ENCODE measurements at places on chromosomes 16 and 17. TPM values are rescaled to one million over a fixed set of nuclear protein-coding genes. Genes with fewer than 3 reads are reported as not detected.

TBC1D3H gene
- not detected for polyA plus RNA-seq

SLC12A3 gene
- polyA plus RNA-seq, result 0.49 TPM

HOXB6 gene
- polyA plus RNA-seq, result 13.6 TPM

- no peak for DNase-seq
Observed at GRCh38 chr16:75566758-75567255, 628 bp downstream of the GABARAPL2 start.

DNA sequence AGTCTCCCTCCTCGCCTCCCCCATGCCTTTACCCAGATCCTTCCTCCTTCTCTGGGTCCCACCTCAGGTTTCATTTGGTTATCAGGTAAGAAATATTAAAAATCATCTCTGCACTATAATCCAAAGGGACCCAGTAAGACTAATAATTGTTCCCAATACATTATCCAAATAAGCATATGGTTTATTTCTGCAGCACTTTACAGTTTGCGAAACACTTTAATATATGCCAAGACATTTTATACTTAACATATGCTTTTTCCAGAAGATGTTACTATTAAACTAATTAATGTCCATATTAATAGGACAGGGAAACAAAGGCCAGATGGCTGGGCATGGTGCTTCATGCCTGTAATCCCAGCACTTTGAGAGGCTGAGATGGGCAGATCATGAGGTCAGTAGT is 33.3 kb downstream of the CD300LF start:
- DNase-seq, result no peak

RAC3 gene
- polyA plus RNA-seq, result 13.5 TPM

DNA sequence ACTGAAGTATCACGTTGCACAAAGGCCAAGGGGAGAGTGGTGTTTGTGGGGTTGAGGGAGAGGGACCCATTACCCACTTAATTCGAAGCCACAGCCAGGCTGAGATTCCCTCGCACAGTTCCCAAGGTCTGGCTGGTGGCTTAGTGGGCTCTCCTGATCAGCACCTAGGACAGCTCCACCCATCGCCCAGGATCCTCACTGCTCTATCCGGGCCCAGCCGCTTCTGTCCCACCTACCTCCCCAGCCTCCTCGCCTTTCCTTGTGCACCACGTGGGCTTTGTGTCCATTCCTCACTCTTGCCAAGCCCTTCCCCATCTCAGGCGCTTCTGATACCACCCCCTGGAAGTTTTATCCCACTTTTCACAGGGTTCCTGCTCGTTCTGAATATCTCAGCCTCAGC is 163.5 kb downstream of the CCT6B start:
- peak; percentile 19 for DNase-seq

DNA sequence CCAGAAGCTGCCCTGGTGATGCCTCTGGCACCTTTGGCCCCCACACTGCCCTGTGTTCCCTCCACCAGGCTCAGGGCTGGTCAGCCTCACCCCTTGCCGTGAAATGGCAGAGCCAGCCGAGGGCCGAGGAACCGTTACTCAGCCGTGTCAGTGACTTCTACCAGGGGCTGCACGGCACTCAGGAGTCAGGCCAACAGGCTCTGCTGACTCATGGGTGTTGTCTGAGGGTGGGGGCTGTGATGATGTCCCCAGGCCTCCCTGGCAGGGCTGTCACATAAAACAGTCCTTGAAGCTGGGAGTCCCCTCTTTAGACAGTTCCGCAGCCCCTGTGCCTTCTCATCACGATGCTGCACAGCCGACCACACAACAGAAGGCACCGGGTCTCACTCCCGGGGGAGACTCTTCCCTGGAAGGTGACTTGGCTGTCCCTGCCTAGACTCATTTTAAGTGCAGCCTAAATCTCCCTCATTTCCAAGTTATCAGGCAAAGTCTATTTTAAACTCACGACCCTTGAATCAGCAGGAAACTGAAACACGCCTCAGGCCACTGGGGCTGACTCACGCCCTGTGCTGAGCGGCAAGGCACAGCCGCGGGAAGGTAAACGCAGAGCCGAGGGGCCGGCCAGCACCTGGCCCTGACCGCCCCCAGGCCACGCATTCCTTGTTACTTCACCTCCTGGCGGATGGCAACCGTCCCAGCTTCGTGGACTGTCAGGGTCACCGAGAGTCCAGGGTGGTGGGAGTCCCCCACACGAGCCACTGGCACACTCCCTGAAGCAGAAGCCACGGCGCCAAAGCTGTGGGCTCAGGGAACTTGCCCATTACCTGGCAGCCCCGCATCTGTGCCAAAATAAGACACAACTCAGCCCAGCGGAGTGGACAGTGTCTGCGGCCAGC is 102.6 kb downstream of the ZNF778 start:
- no peak for DNase-seq

AKAP1 gene
- 39.5 TPM for polyA plus RNA-seq

DNA sequence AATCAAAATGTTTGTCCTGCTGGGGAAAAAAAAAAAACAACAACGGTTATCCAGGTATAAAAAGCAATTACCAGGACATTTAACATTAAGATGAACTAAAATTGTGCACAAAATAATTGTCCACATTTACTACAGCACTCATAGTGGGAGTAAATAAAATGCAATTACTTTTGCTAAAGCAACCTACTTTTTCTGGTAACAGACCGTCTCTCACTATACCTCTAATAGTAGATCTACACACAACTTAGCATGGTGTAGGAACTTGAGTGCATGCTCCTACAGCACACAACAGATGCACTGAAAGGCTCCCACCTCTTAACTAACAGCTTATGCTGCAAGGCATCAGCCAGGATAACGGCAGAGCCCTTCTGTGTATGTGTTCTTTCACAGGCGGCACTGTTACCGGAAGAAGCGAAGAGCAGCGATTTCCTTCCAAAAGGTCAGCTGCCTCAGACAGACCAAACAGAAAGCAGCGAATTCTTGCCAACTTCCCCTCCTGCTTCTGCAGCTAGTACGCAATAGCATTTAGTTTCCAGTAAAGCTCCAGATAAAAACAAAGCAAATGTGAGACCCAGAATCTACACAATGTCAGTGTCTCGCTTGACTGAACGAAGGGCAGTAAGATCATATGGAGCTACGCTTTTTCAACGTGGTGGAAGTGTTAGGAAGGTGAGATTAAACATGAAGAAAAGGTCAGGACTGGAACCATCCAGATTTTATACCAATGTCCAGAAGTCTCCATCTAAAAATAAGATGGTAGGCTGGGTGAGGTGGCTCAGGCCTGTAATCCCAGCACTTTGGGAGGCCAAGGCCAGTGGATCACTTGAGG is 27.6 kb downstream of the STAT5B start:
- peak; percentile 95 for DNase-seq

DNA sequence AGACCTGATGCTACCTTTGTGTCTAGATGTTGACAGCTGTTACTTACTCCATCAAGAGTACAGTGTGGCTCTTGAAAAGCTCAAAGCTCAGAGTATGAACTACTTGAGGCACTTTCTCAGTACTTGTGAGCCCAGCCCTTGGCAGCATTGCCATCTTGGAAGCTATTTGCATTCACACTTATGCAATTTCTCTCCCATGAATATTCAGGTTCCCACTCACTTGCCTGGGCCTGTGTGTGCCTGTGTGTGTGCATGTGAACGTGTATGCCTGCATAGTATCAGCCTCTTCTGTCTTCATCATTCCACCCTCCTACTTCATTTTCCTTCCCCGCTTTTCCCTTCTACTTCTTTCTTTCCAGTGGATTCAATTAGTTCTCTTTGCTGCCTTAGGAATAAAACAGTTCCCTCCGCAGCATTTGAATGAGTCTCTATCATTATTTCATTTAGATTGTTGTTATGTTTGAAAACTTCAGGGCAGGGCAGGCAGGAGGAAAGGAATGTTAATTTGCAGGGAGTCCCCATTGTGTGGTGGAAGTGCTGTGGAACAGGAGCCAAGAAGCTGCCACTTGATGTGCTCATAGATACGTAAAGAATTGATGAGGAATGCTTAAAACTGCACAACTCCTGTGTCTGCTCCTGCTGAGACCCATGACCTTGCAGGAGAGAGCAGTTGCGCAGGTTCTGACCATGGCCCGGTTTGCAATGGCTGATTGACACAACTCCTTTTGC is 58.9 kb downstream of the HS3ST4 start:
- no peak for DNase-seq

BAIAP3 gene
- polyA plus RNA-seq, result 4.0 TPM

GRCh38 chr17:13302983-13303382 is 285.2 kb upstream of the ELAC2 start:
- DNase-seq, result no peak

DNA sequence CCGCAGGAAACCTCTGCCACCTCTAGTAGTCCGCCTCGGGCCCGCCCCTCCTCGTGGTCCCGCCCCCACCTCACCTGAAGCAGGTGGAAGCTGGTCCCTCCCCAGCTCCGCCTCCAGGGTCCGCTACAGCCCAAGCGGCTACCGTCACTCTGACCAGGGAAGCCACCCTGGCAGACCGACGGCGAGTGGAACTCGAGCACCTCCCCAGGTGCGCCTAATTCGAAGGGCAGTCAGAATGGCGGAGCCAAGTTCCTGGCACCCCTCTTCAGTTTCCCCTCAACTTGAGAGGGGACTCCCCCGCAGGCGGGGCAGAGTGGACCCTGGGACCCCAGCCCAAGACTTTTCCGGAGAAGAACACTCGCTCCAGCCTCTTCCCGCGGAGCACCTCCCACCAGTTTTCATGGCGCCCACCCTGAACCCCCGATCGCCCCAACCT is 507 bp downstream of the FHOD1 start:
- peak; percentile 95 for DNase-seq

AANAT gene
- 0.18 TPM for polyA plus RNA-seq

ATP2A1 gene
- polyA plus RNA-seq, result 2.9 TPM

DNA sequence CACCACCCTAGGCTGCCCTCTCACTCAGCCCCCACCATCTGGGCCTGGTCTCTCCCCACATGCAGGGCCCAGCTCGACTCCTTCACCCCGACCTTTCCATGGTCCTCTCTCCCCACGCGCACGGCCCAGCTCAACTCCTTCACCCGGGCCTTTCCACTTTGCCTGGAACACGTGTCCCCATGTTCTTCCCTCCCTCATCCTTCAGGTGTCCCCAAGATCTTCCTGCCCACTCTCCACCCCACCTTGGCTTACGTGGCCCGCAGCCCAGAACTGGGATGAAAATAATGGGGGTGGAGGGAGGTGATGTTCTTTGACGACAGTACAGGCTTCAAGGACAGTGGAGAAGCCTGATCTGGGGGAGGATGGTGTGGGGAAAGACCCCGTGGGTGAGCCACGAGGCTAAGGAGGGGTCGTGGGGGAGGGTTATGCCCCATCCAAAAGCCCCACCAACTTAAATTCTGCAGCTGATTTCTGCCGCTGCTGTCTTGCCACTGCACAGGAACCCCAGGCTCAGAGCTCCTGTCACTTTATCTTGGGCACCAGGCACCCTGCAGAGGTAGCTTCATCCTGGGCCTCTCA is 9.9 kb upstream of the MEAK7 start:
- DNase-seq, result no peak

GRCh38 chr16:27403601-27403992 is 1.6 kb downstream of the IL21R start:
- no peak for DNase-seq

ZNF213 gene
- 14.7 TPM for polyA plus RNA-seq

DNA sequence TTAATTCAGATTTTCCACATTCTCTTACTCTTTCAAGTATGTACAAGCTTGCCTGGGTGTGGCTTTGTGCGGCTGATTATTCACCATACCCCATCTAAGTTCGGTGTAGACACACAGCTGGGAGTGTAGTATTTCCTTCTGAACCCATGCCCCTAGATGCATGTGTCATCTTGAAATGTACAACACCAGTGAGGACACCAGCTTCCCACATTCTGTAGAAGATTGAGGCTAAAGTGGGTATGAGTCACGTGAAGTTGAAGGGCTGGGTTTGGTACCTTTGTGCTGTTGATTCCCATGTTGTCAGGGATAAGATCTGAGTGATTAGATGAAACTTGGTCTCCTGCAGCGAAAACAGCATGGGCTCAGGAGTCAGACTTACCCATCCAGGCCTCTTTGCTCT is 14.6 kb upstream of the DHX8 start:
- DNase-seq, result no peak

GRCh38 chr16:12236589-12236988 is 260.1 kb downstream of the SNX29 start:
- no peak for DNase-seq

GRCh38 chr17:44905006-44906000 is 6.1 kb upstream of the EFTUD2 start:
- DNase-seq, result no peak

GNG13 gene
- polyA plus RNA-seq, result 0.27 TPM
